ENCODE measurements at places on chromosomes 1 and 21.

- no peak for DNase-seq
Observed at GRCh38 chr1:233735847-233736246, 121.9 kb downstream of the KCNK1 start.

- no peak for DNase-seq
Observed at GRCh38 chr1:78360584-78360983, 130.2 kb upstream of the PTGFR start.

GRCh38 chr1:7680955-7681268, 90.2 kb upstream of the VAMP3 start:
- no peak for DNase-seq

GRCh38 chr1:173427146-173428054, 49.7 kb upstream of the PRDX6 start:
- no peak for DNase-seq

DNA sequence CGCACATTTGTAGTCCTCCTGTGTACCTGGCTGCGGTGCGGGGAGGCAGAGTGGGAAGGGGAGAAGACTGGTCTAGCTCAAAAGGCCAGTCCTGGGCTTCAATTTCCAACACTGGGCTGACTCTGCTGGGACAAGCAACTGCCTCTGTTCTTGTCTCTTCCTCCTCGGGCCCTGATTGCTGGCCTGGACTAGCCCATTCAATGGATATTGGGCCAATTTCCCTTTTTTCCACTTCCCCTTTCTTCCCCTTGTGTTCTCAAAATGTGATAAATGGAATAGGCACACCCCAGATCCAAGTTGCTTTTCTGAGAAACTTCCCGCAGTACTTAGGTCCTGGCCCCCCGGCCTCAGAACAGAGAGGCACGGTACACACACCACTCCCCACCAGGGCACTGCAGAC, 48.2 kb downstream of the SPSB1 start:
- DNase-seq: no peak

- no peak for DNase-seq
Observed at GRCh38 chr1:237700181-237700580, 190.5 kb downstream of the ZP4 start.

GRCh38 chr1:204731985-204732575, 46.5 kb upstream of the LRRN2 start:
- DNase-seq: no peak

GRCh38 chr1:11826946-11827345, 20.6 kb downstream of the NPPA start:
- no peak for DNase-seq

- no peak for DNase-seq
Observed at GRCh38 chr1:192805832-192806323, 3.0 kb upstream of the RGS2 start.

GRCh38 chr21:41228492-41228891, 60.5 kb downstream of the BACE2 start:
- DNase-seq: no peak

DNA sequence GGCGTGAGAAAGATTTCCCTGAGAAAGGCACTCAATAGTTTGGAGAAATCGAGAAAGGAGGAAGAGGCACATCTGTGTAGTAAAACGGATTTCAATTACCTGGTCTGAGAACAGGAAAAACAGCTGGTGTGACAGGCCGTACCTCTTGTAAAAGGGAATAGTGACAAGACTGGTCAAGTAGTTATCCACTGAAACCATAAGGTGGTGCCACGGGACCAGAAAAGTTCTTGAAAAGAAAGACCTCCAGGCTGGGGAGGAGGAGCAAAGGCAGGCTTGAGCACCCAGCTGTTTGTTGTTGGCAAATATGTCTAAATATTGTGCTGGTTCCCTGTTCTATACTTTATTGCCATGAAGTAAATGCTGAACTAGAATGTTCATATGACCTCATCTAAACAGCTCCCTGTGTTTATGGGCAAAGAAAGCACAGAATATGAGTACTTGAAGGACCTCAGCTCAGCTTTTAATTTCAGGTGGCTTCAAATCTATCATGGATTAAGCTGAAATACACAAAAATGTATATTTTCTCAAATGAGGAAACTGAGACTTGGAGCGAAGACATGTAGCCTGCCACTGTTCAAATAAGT, 4.0 kb downstream of the HAO2 start:
- DNase-seq: no peak

GRCh38 chr1:227883641-227884301, 64.0 kb downstream of the WNT9A start:
- DNase-seq: no peak

DNA sequence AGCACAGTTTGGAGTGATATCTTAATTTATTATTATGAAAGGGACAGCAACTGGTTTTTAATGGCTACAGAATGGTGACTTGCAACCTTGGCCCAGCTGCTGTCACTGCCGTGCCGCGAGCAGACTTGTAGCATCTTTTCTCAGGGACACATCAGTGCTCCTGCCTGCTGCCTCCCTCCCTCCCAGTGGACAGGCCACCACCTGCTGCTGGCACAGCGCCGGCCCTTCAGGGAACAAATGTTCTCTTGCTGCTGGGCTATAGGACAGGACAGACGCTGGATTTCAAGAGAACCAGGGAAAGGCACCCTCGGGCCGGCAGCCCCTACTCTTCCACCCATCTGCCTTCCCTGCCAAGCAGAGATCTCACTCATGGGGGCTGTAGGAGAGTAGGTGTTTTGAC, 413.8 kb upstream of the NFIA start:
- DNase-seq: no peak

- DNase-seq: peak; percentile 50
Observed at GRCh38 chr1:144551543-144552424, 40.9 kb upstream of the PPIAL4F start.

- no peak for DNase-seq
Observed at GRCh38 chr1:16617114-16617631, 3.8 kb upstream of the NBPF1 start.
